Ovary (tissue), 10 donors: ENCODE measurements at places on chromosomes 3 and 15. TPM values are rescaled to one million over a fixed set of nuclear protein-coding genes. Genes with fewer than 3 reads are reported as not detected.

- no peak for DNase-seq
Observed at GRCh38 chr15:20645956-20646355, 104.4 kb upstream of the GOLGA6L6 start.

GRCh38 chr3:149784064-149784704 is 8.2 kb downstream of the ANKUB1 start:
- DNase-seq, result no peak

- DNase-seq, result no peak
Observed at GRCh38 chr3:94301366-94301765, 238.5 kb downstream of the NSUN3 start.

- DNase-seq, result no peak
Observed at GRCh38 chr3:164360738-164361406, 717.4 kb downstream of the SI start.

DNA sequence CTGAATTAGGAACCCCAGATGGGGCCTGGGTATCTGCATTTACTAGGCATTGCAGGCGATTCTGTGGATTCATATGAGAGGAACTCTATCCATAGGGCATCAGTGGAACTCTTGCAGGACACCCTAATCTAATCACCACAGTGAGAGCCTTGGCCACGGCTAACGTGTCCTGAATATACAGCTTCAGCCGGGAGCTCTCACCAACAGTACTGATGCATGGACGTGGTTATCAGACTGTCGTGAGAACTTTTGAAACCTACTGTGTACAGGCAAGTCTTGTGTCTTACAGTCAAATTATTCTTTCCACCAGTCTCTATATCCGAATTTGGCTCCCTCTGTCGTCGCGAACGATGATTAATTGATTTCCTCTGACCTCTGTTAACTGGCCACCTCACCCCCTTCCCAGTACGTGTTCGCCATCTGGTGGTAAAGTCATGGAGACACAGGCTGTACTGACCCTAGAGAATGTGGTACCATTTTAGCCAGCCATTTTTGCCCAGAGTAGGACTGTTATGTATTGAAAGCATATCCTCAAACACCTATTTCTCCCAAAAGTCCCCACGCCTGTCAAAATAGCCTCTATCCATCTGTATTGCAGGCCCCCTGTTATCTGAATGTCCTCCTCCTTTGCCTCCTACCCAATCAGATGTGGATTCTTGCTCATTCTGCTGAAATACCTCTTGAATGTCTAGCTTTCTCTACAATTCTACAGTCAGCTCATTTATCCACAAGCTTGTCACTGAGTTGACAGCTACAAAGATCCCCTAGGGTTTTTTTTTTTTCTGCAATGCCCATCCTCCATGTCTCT is 39.7 kb downstream of the GLDN start:
- no peak for DNase-seq

DNA sequence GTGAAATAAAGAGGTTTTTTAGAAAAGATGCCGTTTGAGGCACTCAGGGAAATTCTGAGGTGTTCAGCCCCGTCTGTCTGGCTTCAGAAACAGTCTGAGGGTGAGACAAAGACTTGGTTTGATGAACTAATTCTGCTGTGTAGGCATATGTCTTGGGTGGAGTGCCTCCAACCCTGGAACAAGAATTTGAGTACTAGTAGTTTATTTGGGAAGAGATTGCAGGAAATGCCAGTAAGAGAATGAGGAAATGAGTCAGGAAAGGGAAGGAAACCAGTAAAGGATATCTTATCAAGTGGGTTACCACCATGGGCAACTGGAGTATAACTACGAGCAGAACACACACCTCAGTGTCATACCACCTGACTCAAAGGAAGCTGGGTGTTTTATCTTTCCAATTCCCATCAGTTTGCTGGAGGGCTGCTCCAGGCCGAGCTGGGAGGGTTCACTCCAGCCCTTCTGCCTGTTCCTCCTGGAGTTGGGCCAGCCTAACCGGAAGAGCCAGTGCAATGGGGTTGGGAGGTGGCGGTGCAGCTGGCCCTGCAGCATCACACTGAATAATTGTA is 75.3 kb downstream of the TGFBR2 start:
- DNase-seq, result peak; percentile 36

DNA sequence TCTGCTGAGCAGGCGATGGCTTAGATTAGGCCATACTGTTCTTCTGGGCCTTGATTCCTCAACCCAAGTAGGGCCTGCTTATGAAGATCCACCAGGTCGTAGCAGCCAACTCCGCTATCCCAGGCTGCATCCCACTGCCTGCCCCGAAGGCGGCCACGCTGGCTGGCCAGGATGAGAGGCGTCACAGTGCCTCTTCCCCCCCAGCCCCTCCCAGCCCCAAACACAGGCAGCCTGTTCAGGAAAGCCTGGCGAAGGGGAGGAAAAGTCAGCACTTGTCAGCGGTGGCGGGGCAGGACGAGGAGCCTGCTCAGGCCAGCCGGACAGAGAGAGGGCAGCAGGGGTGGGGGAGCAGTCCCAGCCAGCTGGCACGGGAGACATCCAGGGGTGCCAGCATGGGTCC is 11.2 kb downstream of the PTH1R start:
- DNase-seq, result no peak

DNA sequence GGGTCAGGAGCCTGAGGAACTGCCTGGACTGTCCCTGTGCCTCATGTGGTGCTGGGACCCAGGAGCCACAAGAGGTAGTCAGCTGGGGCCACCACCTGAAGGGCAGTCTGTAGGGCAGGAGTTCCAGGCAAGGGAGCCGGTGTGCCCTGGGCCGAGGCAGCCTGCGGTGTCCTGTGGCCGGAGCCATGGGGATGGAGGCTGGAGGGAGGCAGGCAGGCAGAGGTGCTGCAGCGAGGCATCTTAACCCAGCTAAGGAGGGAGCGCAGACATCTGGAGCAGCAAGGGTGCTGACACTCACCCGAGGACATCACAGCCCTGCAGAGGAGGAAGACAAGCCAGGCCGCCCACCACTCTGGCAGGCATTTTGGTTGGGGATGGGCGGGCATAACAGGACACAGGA is 77.8 kb downstream of the DNAJB8 start:
- no peak for DNase-seq

- no peak for DNase-seq
Observed at GRCh38 chr15:98866511-98866910, 141.1 kb downstream of the PGPEP1L start.

DNA sequence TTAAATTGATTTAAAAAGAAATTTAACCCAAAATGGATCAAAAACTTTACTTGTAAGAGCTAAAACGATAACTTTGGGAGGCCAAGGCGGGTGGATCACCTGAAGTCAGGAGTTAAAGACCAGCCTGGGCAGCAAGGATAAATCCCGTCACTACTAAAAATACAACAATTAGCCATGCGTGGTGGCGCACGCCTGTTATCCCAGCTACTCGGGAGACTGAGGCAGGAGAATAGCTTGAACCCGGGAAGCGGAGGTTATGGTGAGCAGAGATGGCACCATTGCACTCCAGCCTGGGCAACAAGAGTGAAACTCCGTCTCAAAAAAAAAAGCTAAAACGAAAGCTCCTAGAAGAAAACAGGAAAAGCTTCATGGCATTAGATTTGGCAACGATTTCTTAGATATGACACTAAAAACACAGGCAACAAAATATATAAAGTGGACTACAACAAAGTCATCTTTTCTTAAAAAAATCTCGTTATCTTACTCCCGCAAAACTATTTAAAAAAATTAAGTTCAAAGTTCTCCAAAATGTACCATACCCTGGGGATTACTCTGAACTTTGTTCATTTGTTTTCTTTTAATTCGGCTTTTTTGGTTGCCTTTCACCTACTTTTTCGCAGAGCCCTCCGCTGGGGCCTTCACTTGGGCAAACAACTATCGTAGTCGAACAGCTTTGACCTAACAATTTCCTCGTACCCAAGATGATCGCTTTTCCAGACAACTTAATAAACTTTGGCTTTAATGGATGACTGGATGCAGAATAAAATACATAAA is 2.9 kb downstream of the HDDC3 start:
- DNase-seq, result no peak

DNA sequence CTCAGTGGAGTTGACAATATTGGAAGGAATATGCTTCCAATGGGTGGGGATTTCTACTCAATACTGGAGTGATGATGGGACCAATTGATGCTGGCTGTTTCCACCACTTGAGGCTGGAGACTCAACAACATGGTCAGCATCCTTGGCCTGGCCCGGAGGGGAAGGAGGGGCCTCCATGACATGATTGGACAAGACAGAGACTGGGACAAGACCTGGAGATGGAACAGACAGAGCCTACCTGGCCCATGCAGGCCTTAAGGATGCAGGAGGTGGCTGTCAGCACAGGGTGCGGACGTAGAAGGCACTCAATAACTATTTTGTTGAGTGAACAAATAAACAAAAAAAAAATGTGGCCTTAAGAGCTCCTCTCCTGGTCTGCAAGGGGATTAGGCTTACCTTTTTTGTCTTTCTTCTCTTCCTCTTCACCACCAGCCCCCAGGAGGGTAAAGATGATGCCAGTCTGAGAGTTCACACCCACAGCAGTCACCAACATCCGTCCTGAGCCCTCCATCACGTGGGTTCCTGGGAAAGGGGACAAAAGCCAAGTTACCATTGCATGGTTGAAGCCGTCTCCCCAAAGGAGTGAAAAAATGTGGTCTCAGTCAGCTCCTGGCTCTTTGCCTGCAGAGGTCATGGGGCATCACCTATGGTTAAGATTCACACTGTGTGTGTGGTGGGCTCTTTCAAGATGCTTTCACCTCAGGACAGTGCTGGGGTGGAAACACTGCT is 67.1 kb upstream of the SEC13 start:
- no peak for DNase-seq

Gene ZPLD1
- total RNA-seq, result not detected

DNA sequence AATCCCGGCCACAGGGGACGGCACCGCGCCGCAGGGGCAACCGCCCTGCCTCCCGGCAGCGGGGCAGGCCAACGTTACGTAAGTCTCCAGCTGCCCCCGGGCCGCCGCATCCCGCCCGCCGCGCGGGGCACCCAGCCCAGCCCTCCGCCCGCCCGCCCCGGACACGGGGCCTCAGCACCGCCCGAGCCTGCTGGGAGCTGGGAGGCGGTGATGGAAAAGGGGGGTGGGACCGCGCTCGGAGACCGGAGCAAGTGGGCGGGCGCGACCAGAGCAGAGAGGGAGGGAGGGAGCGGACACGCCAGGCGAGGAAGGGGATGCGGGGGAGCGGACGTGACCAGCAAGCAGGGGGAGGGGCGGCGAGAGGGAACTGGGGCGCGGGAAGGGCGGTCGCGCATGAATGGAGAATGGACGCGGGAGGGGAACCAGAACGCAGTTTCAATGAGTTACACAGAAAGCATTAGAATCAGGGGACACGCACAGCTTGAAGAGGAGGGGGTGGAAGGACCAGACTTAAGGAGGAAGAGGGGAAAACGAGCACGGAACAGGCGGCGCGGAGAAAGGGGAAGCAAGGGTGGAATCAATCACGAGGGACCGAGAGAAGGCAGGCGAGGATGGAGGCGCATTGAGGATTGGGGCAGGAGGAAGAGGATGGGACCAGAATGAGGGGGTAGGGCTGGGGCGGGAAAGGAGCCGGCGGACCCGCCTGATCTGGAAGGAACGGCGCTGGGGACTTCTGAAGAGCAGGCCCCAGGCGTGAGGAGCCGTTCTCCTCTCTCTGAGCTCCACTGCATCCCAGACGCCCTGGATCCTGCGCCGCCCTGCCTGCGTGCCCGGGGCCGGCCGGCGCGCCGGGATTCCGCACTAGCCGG is 559 bp downstream of the PKM start:
- DNase-seq, result peak; percentile 95

- no peak for DNase-seq
Observed at GRCh38 chr3:25568525-25569078, 96.1 kb downstream of the TOP2B start.

DNA sequence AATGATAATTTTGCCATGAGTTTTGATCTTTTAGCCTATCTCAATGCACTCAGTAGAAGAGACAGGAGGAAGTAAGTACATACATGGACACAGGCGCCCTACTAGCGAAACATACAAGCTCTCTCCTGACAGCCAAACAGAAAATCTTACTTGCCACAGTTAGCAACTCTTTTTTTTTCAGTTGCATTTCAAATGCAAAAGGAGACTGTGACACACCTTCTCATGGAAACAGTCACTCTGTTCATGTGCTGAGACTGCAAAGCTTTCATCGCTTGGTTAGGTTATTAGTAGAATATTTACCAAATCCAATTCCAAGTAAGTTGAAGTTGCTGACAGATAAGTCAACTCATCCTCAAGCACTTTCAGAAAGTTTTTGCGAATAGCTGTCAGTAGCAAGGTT is 223.3 kb downstream of the FOXP1 start:
- DNase-seq, result no peak

GRCh38 chr3:121153851-121154250 is 245.8 kb downstream of the STXBP5L start:
- no peak for DNase-seq

DNA sequence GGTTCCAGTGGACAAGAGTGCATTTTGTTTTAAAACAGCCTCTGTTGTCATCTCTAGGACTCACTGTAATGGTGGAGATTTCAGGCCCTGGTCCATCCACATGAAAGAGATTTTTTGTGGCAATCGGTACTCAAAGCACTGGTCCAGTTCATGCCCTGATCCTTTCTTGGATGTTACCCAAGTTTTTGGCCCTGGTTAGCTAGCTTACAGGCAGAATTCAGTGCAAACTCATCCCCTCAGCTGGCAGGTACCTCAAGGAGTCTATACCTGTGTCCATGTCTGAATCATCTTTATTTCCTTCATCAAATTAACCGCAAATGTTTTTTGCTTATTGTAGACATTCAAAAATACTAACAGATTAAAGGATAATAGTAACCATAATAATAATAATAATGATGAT is 13.7 kb upstream of the MEF2A start:
- DNase-seq, result no peak

Gene NEK10
- total RNA-seq, result 33.4 TPM

Gene ITIH1
- 0.79 TPM for total RNA-seq

DNA sequence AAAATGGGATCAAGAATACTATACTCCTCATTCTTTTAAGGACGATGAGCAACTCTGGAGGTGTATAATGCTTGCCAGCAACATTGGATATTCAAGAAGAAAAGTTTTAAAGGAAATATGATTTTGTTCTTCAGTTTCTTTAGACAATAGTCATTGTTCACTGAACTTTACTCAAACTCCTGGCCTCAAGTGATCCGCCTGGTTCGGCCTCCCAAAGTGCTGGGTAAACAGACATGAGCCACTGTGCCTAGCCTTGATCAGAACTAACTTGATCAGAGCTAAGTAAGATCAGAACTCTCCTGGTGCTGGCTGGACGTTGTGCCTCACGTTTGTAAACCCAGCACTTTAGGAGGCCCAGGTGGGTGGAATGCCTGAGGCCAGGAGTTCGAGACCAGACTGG is 12.6 kb downstream of the EFCAB12 start:
- no peak for DNase-seq
